Stimulated activated CD8-positive, alpha-beta memory T cell treated with anti-CD3 and anti-CD28 coated beads, Interleukin-4, amount 100 ng/mL, for 1 hour (primary cell): ENCODE measurements at places on chromosomes 6 and 20.

- DNase-seq = no peak
These were observed 13.3 kb upstream of the SMIM13 start for GRCh38 chr6:11080296-11080695.

- DNase-seq = no peak
These were observed 176.3 kb upstream of the CDYL start for GRCh38 chr6:4599924-4600323.

- no peak for DNase-seq
These were observed 1.3 kb downstream of the MAN1A1 start for GRCh38 chr6:119348096-119348747.

GRCh38 chr6:11431455-11431937 is 106.1 kb upstream of the TMEM170B start:
- DNase-seq = no peak

GRCh38 chr6:31919624-31920303 is 7.8 kb upstream of the C2 start:
- no peak for DNase-seq

- DNase-seq = no peak
These were observed 592 bp downstream of the CUTA start for GRCh38 chr6:33417128-33417902.

DNA sequence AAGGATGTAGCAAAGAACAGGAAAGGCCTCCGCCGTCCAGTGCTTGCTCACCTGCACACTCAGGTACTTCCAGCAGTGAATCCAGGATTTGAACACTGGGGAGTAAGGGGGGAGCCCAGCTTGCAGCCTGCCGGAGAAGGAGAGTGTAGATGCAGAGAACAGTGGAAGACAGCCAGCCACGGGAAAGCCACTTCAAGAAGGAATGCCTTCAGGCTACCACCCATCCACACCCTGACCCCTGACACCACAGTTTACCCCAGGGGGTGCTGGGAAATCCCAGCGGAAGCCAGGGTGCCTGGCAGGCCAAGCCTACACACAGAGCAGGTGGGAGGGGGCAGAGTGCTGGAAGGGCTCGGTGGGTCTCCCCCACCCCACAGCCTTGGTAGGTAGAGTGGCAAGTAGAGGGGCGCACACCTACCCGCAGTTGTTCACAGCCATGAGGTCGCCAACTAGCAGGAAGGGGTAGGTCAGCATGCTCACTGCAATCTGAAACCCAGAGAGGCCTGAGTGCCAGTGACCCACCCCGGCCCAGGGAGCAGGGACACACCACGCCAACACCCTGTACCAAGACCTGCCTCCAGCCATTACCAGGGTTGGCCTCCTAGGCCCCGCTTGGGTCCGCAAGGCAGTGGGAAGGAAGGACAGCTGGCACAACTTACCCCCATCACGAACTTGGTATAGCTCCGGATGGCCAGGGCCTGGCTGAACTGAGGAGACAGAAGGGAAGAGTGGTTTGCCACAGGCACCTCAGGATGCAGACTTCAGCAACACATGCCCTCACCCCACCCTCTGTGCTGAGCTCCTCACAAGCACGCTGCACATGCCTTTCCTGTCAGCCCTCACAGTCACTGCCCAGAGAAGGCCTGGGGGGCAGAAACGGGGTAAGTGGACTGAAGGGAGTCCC is 15.7 kb downstream of the PI16 start:
- DNase-seq = no peak

- DNase-seq = no peak
These were observed 55.9 kb upstream of the C20orf144 start for GRCh38 chr20:33606118-33606771.

DNA sequence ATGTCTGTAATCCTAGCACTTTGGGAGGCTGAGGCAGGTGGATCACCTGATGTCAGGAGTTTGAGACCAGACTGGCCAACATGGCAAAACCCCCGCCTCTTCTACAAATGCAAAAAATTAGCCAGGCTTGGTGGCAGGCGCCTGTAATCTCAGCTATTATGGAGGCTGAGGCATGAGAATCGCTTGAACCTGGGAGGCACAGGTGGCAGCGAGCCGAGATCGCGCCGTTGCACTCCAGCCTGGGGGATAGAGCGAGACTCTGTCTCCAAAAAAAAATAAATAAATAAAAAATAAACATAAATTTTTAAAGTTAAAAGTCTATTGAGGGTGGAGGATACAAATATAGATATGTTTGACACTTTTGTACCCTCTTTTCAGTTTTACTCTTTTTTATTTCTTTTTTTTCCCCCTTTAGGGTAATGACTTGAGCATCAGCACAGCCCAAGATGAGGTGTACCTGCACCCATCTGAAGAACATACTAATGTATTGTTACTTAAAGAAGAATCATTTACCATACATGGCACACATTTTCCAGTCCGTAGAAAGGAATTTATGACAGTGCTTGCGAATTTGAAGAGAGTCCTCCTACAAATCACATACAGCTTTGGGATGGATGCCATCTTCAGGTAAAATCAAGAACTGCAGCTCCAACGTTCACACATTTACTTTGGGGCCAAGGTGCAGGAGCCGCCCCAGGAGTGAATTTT is 368.9 kb downstream of the LAMA2 start:
- DNase-seq = no peak

GRCh38 chr6:38715016-38715689 is at the start of gene DNAH8:
Gene DNAH8 (plus strand): TSS chr6:38715311. CDS start chr6:38722810, 7,499 bp downstream.
- no peak for DNase-seq

DNA sequence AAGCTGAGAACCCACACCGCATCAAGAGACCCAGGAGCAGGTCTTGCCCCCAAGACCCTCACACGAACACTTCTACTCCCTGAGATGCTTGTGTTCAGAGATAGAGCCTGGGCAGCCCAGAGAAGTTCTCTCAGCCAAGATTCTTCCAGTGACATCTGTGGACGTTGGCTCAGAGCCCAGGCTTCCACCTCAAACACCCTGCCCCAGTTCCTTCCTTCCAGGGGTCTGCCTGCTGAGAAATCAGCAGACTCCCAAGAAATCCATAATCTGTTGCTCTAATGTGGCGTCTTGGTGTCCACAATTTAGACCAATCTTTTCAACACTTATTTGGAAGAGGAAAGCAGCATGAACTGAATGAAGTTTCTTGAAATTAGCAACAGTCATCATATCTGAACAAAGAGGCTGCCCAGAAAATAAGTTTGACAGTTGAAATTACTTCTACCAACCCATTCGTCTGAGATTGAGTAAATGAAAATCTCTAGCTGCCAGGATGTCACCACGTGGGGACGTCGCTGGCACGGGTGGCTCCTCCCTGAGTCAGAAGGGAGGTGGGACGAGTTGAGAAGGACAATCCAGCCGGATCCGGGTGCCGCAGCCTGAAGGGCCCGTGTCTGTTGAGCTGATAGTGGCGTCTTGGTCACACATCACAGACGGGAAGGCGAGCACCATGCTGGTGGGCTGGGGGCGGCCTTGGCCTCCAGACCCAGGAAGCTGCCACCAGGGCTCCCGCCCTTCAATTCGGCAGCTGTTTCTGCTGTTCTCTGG is 400.9 kb downstream of the TAF4 start:
- DNase-seq = no peak

GRCh38 chr6:24228681-24229255 is 102.8 kb downstream of the NRSN1 start:
- DNase-seq = no peak

DNA sequence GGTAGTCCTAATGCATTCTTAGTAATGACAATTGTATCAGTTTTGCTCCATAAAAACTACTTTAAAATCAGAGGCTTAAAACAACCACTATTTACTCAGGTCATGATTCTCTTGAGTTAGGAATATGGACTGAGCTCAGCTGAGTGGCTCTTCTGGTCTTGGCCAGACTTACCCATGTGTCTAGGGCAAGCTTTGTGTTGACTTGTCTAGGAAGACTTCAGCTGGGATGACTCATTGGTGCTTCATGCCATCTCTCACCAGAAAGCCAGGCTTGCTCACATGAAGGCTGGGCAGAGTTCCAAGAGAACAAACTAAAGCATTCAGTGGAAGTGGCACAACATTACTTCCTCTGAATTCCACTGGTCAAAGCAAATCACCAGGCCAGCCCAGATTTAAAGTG is 155.3 kb downstream of the DHX35 start:
- no peak for DNase-seq

DNA sequence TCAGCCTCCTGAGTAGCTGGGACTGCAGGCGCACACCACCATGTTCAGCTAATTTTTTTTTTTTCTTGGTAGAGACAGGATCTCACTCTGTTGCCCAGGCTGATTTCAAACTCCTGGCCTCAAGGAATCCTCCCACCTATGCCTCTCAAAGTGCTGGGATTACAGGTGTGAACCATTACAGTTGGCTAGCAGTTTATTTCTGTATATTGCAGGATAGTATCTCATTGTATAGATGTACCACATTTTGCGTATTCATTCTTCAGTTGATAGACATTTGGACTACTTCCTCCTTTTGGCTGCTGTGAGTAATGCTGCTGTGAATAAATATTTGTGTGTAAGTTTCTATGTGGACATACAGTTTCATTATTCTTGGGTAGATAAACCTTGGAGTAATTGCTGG is 32.9 kb downstream of the ASXL1 start:
- no peak for DNase-seq

- DNase-seq = no peak
These were observed 899.3 kb upstream of the MAP3K7 start for GRCh38 chr6:91486200-91486599.

GRCh38 chr6:144477856-144478255 is 192.7 kb downstream of the UTRN start:
- DNase-seq = no peak

DNA sequence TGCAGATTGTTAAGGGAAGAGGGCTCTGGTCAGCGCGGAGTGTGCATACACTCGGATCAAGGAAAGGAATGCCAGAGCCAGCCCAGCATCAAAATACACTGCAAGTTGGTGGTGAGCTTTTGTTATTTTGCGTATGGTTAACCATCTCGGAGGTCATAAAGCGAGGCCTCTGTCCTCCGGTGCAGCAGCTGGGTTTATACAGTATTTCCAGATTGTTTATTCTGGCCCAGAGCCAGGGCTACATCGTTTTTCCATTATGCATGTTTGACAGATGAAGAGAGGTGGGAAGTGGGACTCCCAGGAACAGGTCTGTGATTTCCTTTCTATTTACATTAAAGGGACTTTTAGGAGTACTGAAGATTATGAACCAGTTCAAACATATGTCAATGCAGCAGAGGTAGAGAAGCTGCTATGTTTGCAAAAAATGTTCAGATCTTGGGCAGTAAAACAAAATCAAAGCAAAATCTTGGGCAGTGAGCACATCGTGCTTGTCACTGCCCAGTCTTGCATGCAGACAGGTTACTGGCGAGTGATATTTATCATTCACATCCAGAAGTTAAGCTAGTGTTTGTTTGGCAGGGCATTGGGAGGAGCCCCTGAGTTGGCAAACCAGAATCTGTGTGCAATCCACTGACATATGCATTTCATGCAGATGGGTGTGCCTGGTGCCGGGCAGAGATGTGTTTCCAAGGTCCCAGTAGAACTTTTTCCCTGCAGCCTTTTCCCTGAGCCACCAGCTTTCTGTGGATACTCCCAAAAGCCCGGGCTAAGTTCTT is 256.3 kb upstream of the TAB2 start:
- no peak for DNase-seq

DNA sequence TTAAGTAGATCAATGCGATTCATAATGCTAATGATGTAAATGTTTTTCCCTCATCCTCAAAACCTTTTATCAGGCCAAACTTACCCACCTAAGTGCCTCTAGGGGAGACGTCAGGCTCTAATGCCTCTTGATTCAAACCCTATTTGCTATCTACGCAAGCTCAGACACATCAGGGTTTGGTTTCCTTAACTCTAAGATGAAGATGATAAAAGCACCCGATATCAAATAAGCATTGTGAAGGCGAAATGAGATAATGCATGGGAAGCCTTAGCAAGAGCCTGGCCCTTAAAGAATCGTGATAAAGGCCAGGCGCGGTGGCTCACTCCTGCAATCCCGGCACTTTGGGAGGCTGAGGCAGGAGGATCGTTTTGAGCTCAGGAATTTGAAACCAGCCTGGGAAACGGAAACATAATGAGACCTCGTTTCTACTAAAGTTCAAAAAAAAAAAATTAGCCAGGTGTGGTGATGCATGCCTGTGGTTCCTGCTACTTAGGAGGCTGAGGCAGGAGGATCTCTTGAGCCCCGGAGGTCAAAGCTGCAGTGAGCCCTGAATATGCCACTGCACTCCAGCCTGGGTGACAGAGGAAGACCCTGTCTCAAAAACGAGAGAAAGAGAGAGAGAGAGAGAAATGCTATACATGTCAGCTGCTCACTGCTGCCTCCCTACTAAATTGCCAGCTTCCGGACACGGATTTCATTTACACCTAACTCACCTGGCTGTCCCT is 13.5 kb downstream of the CNKSR3 start:
- no peak for DNase-seq

DNA sequence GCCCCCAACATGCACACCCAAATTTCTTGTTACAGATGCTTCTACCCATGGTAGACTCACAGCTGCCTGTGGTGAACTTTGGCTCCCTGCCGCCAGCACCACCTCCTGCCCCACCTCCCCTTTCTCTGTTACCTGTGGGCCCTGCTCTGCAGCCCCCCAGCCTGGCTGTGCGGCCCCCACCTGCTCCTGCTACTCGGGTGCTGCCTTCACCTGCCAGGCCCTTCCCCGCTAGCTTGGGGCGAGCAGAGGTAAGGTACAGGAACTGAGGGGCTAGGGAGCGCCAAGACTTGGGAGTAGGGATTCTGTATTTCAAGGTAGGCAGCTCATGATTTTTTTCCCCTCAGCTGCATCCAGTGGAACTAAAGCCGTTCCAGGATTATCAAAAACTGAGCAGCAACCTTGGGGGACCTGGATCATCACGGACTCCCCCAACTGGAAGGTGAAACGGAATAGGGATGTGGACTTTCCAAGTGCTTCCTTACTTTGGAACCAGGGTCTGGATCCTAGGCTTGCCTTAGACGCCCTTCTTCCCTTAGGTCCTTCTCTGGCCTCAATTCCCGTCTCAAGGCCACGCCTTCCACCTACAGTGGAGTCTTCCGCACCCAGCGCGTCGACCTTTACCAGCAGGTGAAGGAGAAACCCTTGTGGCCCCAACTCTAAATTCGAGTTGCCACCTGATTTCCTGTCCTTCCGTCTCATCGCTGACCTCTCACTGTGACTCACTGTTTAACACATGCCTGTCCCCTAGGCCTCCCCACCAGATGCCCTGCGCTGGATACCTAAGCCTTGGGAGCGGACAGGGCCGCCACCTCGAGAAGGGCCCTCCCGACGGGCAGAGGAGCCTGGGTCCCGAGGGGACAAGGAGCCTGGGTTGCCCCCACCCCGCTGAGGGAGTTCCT is 15.5 kb downstream of the BAG6 start:
- no peak for DNase-seq

- DNase-seq = no peak
These were observed 49.6 kb upstream of the PHIP start for GRCh38 chr6:79127660-79128059.

DNA sequence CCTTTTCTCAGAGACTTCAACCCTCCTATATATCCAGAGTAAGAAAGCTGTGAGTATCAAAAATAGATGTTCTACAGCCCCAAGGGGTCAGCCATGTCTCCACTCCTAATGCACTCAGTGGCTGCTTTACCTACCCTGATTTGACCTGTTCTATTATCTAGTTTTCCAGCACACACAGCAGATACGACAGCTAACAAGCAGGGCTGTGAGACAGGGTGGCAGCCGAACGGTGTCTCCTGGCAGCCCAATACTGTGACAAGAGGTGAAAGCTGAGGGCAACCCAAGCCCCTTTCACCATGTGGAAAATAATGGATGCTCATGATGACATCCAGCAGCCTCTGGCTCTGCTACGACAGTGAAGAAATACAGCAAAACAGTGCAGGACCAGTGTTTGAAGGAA is 67.9 kb downstream of the KIF13A start:
- no peak for DNase-seq

- DNase-seq = no peak
These were observed 7.2 kb downstream of the SSTR4 start for GRCh38 chr20:23042270-23042669.
